ENCODE measurements at places on chromosomes 4 and X. TPM values are rescaled to one million over a fixed set of nuclear protein-coding genes. Genes with fewer than 3 reads are reported as not detected.

CD38 gene
- total RNA-seq, result 12.7 TPM

SYNPO2 gene
- 37.8 TPM for total RNA-seq

STOX2 gene
- total RNA-seq, result 35.3 TPM

HDX gene
- 9.7 TPM for total RNA-seq

NLGN4X gene
- total RNA-seq, result 0.79 TPM

GRCh38 chrX:103783971-103784370 is 7.3 kb downstream of the PLP1 start:
- H3K4me1 ChIP-seq, result no peaks in the 10 kb centered on the region
- no peak overlapping the region for H3K27ac ChIP-seq
- DNase-seq, result no peak
- no peaks in the 10 kb centered on the region for H3K36me3 ChIP-seq
- H3K4me3 ChIP-seq, result no peak overlapping the region

DNA sequence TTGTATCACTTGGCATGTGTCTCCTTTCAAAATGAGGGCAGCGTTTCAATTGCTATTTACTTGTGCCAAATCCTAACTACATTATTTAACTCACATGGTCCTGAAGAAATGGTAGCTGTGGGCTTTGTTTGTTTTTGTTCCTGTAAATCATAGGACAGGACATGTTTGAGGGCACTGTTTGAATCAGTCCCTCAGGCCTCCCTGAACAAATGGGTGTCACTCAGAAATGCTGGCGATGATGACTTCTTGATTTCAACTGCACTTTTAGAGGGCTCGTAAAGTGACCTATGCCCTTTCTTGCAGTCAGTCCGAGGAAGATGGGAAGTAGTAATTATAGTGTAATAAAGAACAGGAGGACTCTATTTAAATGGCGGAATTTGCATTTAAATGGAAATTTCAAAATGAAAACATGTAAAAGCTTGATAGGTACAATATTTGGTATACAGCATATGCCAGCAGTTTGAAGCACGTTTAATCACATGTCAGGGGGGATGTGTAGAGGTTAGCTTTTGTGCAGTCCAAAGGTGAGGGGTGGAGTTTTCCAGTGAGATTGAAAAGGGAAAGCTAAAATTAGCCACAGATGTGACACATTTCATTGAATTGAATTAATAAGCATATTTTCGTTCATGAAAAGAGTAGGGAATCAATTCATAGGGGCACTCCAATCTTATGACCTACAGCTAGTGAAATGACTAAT is 1958.7 kb upstream of the IGFBP7 start:
- no peak for DNase-seq
- no peaks in the 10 kb centered on the region for H3K27me3 ChIP-seq
- no peak overlapping the region for H3K27ac ChIP-seq
- H3K4me3 ChIP-seq, result no peak overlapping the region
- no peaks in the 10 kb centered on the region for H3K4me1 ChIP-seq
- no peaks in the 10 kb centered on the region for H3K36me3 ChIP-seq

DNA sequence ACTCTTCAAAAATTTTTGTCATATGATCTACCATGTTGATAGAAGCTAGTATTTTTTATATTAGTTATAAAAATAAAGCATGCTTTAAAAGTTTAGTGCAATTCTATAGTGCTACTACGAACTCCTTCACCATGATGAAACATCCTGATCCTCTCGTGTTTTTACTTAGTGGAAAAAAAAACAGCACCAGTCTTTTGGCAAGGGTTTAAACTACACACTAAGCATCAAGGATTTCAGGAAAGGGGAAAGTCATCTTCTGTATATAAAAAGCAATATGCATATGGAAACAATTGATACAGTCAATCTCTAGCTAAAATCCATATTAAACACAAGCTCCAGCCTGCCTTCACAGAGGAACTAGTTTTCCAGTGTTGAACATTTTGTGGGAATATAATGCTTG is 18.7 kb downstream of the CHM start:
- no peaks in the 10 kb centered on the region for H3K36me3 ChIP-seq
- no peaks in the 10 kb centered on the region for H3K27me3 ChIP-seq
- H3K27ac ChIP-seq, result no peak overlapping the region
- H3K4me1 ChIP-seq, result no peaks in the 10 kb centered on the region
- no peak for DNase-seq

DNA sequence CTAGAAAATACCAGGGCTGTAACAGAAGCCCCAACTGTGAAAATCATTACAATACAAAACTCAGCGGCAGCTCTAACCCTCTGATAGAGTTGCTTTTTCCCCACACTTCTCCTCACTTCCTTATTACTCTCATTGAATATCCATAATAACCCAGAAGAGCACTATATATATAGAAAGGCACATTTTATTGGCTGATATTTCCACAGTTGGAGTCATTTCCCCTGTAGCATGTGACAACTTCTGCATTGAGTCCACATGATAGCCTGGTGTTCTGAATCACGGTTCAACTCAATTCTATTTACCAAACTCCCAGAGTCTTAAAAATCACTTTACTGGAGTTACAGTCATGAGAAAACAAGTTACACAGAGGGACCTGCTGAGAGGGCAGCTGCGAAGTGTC is 46.6 kb upstream of the NWD2 start:
- H3K4me1 ChIP-seq, result no peaks in the 10 kb centered on the region
- H3K27me3 ChIP-seq, result no peaks in the 10 kb centered on the region
- no peak overlapping the region for H3K4me3 ChIP-seq
- H3K27ac ChIP-seq, result no peak overlapping the region

DNA sequence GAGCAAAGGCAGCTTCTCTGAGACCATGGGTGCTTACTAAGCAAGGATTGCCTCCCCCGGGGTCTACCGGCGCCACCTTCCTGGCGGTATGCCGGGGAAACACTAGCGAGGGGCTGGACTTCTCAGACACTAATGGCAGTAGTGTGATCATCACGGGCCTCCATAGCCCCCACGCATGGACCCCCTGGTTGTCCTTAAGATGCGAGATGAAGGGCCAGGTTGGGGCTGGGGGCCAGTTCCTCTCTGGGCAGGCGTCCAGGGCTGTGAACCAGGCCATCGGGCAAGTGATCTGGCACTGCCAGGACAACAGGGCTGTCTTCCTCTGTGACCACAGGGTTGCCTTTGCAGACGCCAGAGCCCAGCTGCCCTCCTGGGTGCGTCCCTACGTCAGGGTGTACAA is 60.7 kb downstream of the ALPK1 start:
- no peak overlapping the region for H3K27ac ChIP-seq
- H3K36me3 ChIP-seq, result no peaks in the 10 kb centered on the region
- no peak for DNase-seq
- H3K4me3 ChIP-seq, result no peak overlapping the region
- H3K4me1 ChIP-seq, result no peaks in the 10 kb centered on the region

DNA sequence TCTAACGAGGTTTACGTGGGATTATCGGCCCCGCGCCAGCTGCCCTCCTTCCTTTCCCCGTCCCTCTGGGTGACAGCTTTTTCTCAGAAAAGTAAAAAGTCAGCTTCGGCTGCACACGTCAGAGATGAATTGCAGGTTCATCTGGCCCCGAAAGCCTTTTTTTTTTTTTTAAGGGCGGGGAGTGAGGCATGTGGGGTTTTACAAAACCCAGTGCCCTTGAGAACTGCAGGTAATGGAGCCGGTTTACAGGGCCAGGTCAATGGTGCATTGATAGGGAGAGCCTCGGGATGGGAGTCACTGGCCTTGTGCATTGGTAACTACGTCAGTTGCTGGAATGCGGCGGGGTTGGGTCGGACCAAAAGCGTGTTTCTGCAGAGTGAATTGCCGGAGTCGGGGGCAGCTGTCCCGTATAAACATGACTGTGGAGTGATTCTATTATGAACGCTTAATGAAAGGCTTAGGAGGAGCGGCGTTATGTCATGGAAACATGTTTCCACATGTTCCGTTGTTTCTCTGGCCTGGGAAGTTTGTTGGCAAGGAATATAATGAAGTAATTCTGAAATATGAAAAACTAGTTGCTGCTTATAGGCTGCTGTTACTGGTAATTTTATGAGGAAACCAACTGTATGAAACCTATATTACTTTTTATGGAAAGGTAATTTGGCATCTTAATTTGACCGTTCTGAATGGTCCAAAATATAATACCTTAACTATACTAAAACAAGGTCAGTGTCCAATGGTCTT is 1.1 kb downstream of the HSPA4L start:
- H3K36me3 ChIP-seq, result no peaks in the 10 kb centered on the region
- peak overlapping the region; percentile 39 for H3K27ac ChIP-seq
- H3K4me1 ChIP-seq, result peaks cover 4% of the 10 kb centered on the region
- peak overlapping the region; percentile 48 for H3K4me3 ChIP-seq
- DNase-seq, result peak; percentile 50

DNA sequence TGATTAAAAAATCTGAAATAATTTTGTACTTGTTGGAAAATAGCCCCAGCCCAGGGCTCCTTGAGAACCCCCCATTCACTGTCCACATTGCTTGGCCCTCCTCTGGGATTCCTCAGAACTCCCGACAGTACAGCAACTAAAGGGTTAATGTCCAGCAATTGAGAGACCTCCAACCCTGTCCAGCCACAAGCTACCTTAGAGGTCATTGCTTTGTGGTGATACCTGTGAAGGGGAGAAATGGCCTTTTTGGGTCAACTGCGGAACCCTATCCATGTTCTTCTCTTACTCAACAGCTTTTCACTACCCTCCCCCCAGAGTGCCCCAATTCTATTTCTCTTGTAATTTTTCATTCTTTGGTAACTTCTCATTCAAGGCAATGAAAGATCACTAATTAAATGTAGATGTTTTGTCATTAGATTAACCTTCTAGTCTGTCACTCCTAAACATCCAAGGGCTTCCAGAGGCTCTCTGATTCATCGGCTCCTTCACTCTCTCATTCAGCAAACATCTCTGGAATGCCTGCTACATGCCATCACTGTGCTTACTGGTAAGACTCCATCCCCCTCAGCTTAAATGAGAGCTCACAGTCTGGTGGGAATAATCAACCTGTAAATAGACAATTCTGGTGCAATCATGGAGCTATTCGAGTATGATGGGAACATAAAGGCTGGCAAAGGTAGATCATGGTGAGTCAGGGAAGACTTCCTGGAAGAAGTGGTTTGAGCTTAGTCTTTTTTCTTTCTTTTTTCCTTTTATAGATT is 241.4 kb upstream of the PGRMC2 start:
- no peaks in the 10 kb centered on the region for H3K36me3 ChIP-seq
- H3K27ac ChIP-seq, result peak overlapping the region; percentile 95
- peaks cover 57% of the 10 kb centered on the region for H3K4me1 ChIP-seq
- no peak overlapping the region for H3K4me3 ChIP-seq
- DNase-seq, result peak; percentile 57
- no peaks in the 10 kb centered on the region for H3K27me3 ChIP-seq

DNA sequence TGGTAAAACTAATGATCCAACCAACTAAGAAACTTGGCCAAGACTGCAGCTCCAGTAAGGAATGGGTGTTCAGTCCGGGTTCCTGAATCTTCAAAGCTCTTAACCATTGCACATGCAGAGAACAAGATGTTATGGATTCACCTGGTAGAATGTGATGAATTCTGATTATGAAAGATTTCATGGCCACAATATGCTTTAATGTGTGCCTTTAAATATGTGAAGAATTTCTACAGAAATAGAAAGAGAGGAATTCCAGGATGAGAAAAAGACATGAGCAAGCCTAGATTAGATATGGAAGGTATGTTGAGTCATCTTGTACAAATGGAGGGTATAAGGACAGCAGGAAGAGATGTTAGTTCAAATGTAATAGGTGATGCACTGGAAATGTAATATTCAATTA is 472.2 kb upstream of the TENM3 start:
- no peak for DNase-seq
- no peaks in the 10 kb centered on the region for H3K36me3 ChIP-seq
- no peak overlapping the region for H3K4me3 ChIP-seq
- H3K4me1 ChIP-seq, result no peaks in the 10 kb centered on the region
- H3K27ac ChIP-seq, result no peak overlapping the region

DNA sequence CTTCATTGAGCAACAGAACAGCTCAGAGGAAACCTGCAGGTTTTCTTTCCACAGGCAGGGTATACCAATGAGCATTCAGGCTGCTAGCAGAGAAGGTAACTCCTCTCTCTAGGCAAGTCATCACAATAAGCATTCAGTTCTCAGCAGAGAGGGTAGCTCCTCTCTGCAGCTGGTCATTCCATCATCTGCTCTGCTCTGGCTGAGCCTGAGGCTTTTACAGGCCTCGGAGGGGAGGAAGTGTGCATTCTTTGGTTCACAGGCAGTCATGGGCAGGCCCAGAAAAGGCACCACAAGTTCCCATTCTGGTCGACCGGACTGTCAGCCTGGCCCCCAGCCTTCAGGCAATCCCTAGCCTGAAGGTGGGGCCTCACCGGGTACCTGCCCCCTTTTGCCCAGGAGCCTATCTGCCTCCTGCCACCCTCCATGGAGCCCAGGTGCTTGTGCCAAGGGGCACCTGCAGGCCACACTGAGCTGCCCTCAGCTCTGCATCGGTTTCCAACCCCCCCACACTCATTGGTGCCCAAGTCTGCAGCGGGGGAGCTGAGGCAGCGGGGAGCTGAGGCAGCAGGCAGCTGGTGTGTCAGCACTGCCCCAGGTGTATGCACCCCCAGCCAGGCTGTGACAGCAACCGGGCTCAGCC is 83.1 kb downstream of the PRDM5 start:
- H3K27ac ChIP-seq, result no peak overlapping the region
- H3K27me3 ChIP-seq, result no peaks in the 10 kb centered on the region
- no peaks in the 10 kb centered on the region for H3K36me3 ChIP-seq
- DNase-seq, result no peak

DNA sequence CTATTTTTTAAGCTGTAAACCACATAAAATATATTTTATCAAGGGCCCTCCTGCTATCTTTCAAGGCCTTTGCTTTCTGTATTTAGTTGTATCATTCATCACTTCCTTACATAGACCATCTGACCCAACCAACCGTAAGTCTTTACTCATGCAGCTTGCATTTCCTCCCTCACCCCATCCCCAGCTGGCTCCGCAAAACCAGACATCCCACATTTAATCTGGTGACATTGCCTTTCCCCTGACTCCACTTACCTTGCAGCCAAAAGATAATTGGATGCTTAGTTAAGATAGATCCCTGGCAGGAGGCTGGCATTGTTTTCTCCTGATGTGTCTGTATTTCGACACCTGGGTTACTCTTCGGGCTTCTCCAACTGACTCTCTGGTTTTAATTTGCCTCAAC is 183.7 kb upstream of the LDB2 start:
- DNase-seq, result no peak
- no peak overlapping the region for H3K4me3 ChIP-seq
- no peaks in the 10 kb centered on the region for H3K4me1 ChIP-seq
- H3K36me3 ChIP-seq, result no peaks in the 10 kb centered on the region
- H3K27ac ChIP-seq, result no peak overlapping the region
- no peaks in the 10 kb centered on the region for H3K27me3 ChIP-seq

DNA sequence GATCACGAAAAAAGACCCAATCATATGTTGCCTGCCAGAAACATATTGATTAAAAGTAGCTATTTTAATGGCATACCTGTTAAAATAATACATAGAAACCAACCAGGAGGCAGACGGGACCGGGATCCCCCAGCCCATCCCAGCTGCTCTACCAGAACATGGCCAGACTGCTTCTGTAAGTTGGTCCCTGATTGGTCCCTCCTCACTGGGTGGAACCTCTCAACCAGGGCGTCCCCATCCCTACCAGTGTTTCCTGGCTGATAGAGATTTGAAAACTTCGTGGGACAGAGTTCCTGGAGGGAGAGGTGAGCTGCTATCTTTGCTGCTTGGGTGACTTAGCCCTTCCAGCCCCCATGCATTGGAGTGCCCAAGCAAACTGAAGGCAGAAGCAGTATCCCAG is 256.2 kb downstream of the TRAM1L1 start:
- no peaks in the 10 kb centered on the region for H3K36me3 ChIP-seq
- H3K27ac ChIP-seq, result no peak overlapping the region
- no peaks in the 10 kb centered on the region for H3K4me1 ChIP-seq
- no peak overlapping the region for H3K4me3 ChIP-seq

GRCh38 chr4:77619408-77619807 is 13.8 kb downstream of the CXCL13 start:
- no peaks in the 10 kb centered on the region for H3K4me1 ChIP-seq
- no peak for DNase-seq
- no peaks in the 10 kb centered on the region for H3K36me3 ChIP-seq
- H3K27ac ChIP-seq, result no peak overlapping the region
- H3K4me3 ChIP-seq, result no peak overlapping the region
